ENCODE measurements at places on chromosomes 5 and 9.

GRCh38 chr5:150561571-150562275 is 53.8 kb downstream of the NDST1 start:
- no peak for DNase-seq

- no peak for DNase-seq
These were observed 265.0 kb upstream of the ZNF608 start for GRCh38 chr5:125011419-125011818.

- DNase-seq: no peak
These were observed 85.2 kb downstream of the TMEM252 start for GRCh38 chr9:68455451-68455850.

DNA sequence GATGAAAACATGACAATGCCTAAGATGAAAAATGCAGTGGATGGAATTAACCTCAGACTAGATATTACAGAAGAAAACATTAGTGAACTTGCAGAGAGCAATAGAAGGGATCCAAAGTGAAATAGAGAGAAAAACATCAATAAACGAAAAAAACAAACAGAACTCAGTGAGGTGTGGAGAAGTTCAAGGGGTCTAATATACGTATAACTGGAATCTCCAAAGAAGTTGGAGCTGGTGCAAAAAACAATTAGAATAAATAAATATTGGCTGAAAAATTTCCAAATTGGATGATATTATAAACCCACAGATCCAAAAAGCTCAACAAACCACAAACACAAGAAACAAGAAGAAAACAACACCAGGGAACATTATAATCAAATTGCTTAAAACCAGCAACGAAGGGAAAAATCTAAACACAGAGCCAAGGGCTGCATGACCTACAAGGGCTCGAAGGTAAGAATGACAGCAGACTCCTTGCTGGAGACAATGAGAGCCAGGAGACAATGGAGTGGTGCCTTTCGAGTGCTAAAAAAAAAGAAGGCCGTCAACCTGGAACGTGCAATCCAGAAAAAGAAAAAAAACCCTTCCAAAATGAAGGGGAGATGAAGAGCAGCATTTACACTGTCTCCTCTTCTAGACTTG is 11.8 kb downstream of the FAM163B start:
- DNase-seq: no peak

DNA sequence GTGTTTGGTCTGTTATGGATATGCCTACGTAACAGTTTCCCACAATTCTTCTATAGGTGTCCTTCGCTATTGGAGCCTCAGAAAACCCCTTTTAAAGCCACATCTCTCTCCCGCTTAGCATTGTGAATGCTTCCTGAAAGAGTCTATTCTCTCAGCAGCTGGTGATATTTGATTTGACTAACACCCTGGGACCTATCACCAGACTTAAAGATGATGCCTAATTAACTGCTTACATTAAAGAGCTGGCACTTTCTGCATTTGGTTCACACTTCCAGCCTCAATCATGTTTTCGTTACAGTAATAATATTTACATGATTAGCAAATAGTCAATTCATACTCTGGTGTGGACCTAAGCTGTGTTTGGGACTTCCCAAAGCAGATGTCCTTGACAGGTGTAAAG is 90.1 kb upstream of the VLDLR start:
- no peak for DNase-seq

- DNase-seq: no peak
These were observed 54.3 kb upstream of the PTPDC1 start for GRCh38 chr9:94029932-94030317.

DNA sequence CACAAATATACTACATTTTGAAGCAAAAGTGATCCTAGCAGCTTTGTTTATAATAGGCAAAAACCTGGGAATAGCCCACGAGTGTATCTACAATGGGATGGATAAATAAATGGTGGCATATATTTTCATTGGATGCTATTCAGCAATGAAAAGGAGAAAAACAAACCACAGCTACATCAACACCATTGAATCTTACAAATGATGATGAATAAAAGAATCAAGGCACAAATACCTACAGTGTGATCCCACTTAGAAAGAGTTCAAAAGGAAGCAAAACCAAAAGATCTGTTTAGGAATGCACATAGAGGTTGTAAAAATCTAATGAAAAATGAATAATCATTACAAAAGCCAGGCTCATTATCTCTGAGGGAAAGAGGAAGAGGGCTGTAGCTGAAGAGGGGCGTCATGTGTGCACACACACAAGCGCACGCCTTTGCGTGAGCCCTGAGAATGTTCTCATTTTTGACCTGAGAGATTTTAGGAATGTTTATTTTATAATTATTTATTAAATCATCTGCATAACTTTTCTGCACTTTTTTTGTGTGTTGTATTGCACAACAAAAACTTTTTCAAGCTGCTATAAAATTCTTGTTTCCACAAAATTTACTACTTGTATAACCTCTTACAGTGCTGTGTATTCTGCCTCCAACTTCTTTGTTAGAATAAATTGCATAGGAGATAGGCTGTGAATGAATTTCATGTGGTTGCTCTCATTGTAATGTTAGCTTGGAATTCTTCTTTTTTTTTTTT is 5.9 kb upstream of the RHOBTB3 start:
- DNase-seq: no peak

DNA sequence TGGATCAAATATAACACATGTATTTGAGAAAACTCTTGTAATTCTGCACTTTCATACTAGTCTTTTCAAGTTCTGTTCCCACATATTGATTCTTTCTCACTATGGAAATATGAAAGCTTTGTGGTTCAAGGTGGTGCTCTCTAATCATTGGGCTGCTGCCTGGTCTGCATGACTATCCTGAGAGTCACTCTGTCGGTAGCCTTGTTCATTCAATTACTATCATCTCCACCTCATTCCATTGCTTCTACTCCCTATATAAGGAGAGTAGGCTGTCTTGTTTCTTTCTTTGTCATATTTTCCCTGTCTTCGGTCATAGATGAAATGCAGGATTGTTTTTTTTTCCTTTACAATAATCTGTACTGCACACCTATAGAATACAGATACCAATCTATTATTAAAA is 341.4 kb upstream of the ACTBL2 start:
- DNase-seq: peak; percentile 46

GRCh38 chr5:43065387-43065947 is 25.3 kb upstream of the ANXA2R start:
- DNase-seq: no peak

DNA sequence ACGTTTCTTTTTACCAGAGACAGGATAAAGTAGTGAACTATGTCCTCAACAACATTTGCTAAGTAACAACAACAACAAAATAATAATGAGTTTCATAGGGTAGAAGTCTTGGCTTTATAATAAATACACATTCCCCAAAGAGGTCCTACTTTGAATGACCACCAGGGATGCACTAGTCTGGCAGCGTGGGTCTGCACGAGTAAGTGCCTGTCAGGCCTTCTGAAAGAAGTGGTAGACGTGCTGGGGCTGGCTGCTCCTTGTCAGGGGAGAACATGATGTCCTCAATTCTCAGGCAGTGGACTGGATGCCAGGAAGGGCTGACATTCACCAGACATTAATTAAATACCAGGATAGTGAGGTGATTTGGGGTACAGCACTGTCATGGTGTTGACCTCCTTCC is 331.1 kb downstream of the TMEM38B start:
- DNase-seq: no peak

- DNase-seq: no peak
These were observed 335.6 kb downstream of the BRINP1 start for GRCh38 chr9:119033596-119033995.

DNA sequence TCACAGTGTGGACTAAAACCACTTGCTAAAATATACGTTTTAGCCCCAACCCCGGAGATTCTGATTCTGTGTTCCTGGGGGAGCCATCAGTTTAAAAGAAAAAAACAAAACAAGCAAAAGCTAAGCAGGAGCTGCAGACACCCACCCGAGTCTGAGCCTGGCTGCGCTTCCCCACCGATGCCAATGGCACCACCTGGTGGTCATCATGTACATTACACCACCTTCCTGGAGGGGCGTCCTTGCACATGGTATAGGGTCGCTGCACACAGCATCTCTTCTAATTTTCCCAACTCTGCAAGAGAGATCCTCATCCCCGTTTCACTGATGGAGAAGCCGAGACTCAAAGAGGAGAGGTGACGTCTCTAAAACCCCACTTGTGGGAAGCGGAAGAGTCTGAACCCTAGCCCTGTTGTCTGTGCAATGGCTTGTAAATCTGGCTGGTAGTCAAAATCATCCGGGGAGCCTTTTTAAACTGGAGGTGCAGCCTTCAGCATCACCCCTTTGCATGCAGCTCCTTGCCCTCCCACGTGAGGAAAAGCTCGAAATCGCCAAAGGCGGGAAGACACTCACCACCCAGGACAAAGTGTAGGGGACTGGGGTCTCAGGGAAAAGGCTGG is 23.1 kb upstream of the CNOT6 start:
- DNase-seq: no peak

GRCh38 chr5:126354858-126355731 is 68.1 kb upstream of the GRAMD2B start:
- DNase-seq: no peak

- no peak for DNase-seq
These were observed 1.1 kb upstream of the TENT4A start for GRCh38 chr5:6712142-6712576.

Data from AG09309 (cell line).